ENCODE measurements at places on chromosomes 3 and 15.

DNA sequence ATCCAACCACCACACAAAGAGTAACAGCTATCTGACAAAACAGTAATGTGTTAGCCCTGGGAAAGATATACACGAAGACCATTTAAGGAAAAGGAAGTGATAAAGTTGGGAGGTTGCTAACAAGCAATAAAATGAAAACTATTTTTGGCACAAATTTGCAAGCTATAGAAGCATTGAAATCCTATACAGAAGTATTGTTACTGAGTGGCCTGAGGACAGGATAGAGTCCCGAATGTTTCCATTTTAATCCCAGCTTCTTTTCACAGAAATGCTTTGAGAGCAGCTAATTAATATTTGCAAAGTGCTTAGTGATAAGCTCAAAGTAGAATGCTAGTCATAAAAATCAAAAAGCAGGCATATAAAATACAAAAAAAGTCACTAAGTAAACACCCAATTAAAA, 51.5 kb downstream of the RAD18 start:
- H3K27ac ChIP-seq = no peak overlapping the region
- peaks cover 7% of the 10 kb centered on the region for H3K36me3 ChIP-seq
- H3K4me1 ChIP-seq = no peaks in the 10 kb centered on the region

DNA sequence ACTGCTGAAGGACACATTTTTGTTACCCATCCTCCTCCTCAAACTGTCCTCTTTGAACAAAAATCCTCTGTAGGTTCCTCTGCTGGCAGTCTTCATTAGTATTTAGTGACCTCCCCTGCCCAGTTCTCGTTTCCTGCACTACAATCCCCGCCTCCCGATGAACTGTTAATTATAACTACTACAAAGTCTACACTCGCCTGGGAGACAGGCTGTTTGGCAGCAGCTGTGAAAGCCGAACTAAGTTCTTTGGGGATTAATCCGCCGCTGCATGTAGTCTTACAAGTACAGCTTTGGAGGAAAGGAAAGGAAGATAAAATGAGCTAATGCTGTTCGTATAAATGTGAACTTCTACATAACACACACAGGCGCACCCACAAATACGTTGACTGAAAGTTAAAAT, 160.0 kb upstream of the WNT5A start:
- no peaks in the 10 kb centered on the region for H3K4me1 ChIP-seq
- H3K36me3 ChIP-seq = no peaks in the 10 kb centered on the region
- no peak overlapping the region for H3K4me3 ChIP-seq
- no peaks in the 10 kb centered on the region for H3K27me3 ChIP-seq
- H3K27ac ChIP-seq = no peak overlapping the region

GRCh38 chr3:13574083-13574797, 25.3 kb downstream of the FBLN2 start:
- H3K27me3 ChIP-seq = no peaks in the 10 kb centered on the region
- H3K27ac ChIP-seq = no peak overlapping the region
- H3K4me1 ChIP-seq = no peaks in the 10 kb centered on the region
- no peaks in the 10 kb centered on the region for H3K36me3 ChIP-seq

- DNase-seq = no peak
- H3K27ac ChIP-seq = no peak overlapping the region
- H3K4me1 ChIP-seq = no peaks in the 10 kb centered on the region
- H3K36me3 ChIP-seq = no peaks in the 10 kb centered on the region
- H3K27me3 ChIP-seq = no peaks in the 10 kb centered on the region
Observed at GRCh38 chr3:85835857-85836440, 877.2 kb downstream of the CADM2 start.

DNA sequence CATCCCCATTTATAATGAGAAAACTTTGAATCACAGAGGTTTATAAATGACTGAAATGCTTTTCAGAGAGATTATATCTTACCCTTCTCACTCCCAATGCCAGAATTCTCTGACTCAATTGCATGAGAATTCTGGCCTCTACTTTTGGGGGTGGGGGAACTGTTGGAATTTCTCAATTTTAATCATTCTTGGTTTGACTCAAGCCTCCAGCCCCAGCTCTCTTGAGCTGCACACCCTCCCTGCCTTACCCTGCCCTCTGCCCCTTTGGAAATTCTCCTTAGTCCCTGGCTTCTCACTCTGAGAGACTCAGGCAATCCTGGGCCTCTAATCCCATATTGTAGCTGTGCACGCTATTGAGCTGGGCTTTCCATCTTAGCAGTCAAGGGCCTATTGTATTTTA, 44.2 kb downstream of the ZNF589 start:
- H3K4me1 ChIP-seq = no peaks in the 10 kb centered on the region
- no peaks in the 10 kb centered on the region for H3K27me3 ChIP-seq
- no peak overlapping the region for H3K27ac ChIP-seq
- no peak overlapping the region for H3K4me3 ChIP-seq
- no peaks in the 10 kb centered on the region for H3K36me3 ChIP-seq
- DNase-seq = no peak

DNA sequence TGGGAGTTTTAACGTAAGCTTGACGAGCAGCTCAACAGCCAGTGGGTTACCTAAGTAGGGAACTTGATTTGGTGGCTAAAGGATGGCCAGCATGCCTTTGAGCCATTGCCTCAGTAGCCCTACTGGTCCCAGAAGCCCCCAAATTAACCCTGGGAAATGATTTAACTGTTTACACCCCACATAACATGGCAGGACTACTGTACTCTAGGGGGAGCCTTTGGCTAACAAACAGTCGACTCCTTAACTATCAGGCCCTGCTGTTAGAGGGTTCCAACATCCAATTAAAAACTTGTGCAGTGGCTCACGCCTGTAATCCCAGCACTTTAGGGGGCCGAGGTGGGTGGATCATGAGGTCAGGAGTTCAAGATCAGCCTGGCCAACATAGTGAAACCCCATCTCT, 9.4 kb upstream of the SMCO1 start:
- no peaks in the 10 kb centered on the region for H3K4me1 ChIP-seq
- H3K4me3 ChIP-seq = no peak overlapping the region
- H3K27ac ChIP-seq = no peak overlapping the region
- DNase-seq = no peak
- no peaks in the 10 kb centered on the region for H3K36me3 ChIP-seq
- no peaks in the 10 kb centered on the region for H3K27me3 ChIP-seq

DNA sequence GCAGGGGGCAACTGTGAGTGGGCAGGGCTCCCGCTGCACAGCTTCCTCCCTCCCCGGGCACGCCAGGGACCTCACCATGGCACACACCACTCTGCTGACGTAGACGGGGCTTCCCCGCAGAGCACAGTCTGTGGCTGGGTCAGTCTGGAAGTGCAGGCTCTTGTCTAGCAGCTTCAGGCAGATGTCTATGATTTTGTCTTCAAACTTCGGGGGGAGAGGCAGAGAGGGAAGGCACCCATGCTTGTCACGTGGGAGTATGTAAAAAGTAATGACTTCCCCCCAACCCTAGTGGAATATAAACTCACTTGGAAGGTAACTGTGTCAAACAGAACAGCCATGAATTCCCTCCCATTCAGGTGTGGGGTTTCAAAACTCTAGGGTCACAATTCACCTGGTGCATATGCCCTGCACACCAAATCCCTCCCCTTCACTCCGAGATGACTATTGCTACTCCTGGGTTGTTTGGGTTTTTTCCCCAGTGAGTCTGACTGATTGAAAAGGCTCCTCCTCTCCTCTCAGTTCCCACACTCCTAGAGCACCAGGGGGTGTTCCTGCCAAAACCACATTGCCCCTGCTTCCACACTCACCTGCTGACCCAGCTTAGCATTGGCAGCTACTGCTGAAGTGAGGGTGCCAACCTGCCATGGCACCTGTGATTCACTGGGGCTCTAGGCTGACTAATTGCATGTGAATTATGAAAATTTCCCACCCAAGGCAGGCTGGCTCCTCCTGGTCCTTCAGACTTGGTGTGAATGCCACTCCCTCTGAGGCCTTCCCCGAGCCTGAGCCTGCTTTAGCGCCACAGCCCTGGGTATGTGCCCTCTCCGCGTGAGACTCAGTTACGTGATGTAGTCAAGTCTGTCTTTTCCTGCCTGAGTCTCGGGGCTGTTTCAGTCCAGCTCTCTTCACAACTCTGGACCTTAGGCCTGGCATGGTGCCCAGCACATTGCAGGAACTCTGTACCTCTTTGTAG, 13.0 kb downstream of the TGM5 start:
- no peaks in the 10 kb centered on the region for H3K27me3 ChIP-seq
- no peak overlapping the region for H3K4me3 ChIP-seq
- no peaks in the 10 kb centered on the region for H3K36me3 ChIP-seq
- H3K4me1 ChIP-seq = no peaks in the 10 kb centered on the region
- no peak overlapping the region for H3K27ac ChIP-seq

DNA sequence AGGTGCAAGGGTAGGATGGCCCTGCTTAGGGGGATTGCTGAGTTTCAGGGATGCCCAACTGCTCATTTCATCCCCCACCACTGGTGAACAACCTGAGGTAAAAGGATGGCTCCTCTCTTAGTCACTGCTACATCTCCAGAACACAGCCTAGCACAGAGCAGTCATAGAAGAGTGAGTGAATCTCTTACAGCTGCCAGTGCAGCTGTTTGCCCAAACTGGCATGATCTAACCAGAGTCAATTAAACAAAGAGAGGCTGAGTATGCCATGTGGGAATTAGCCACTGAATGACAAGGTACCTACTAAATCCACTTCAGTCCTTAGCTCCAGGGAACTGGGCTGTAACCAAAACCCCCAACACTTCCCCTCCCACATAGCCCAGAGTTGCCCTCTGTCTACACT, 6.8 kb upstream of the NCKIPSD start:
- peaks cover 3% of the 10 kb centered on the region for H3K4me1 ChIP-seq
- H3K4me3 ChIP-seq = no peak overlapping the region
- no peaks in the 10 kb centered on the region for H3K27me3 ChIP-seq
- no peak for DNase-seq
- H3K27ac ChIP-seq = peak overlapping the region; percentile 80
- H3K36me3 ChIP-seq = no peaks in the 10 kb centered on the region

DNA sequence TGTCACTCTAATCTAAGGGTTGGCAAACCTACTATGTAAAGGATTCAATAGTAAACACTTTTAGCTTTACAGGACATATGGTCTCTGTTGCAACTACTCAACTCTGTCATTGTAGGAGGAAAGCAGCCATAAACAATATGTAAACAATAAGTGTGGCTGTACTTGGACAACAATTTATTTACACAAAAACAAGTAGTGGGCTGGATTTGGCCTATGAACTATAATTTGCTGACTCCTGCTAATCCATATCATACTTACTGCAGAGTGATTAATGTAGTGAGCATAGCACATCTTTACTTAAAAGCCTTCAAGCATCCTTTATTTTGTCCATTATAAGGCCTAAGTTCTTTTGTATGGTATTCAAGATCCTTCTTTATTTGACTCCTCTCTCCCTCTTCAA, 441.9 kb downstream of the ZIC1 start:
- no peaks in the 10 kb centered on the region for H3K36me3 ChIP-seq
- no peaks in the 10 kb centered on the region for H3K4me1 ChIP-seq
- H3K27me3 ChIP-seq = no peaks in the 10 kb centered on the region
- no peak overlapping the region for H3K4me3 ChIP-seq
- no peak for DNase-seq
- no peak overlapping the region for H3K27ac ChIP-seq

GRCh38 chr3:117200962-117201361, 491.4 kb downstream of the TUSC7 start:
- no peak overlapping the region for H3K27ac ChIP-seq
- DNase-seq = no peak
- no peaks in the 10 kb centered on the region for H3K27me3 ChIP-seq

- H3K27ac ChIP-seq = no peak overlapping the region
- no peak for DNase-seq
- H3K4me3 ChIP-seq = no peak overlapping the region
- no peaks in the 10 kb centered on the region for H3K36me3 ChIP-seq
- no peaks in the 10 kb centered on the region for H3K4me1 ChIP-seq
- no peaks in the 10 kb centered on the region for H3K27me3 ChIP-seq
Observed at GRCh38 chr3:11832981-11833905, 13.4 kb downstream of the TAMM41 start.

- no peaks in the 10 kb centered on the region for H3K36me3 ChIP-seq
- H3K4me3 ChIP-seq = peak overlapping the region; percentile 33
- H3K27ac ChIP-seq = peak overlapping the region; percentile 91
- DNase-seq = no peak
Observed at GRCh38 chr3:25427563-25427941, 511 bp upstream of the RARB start.
